Foreskin keratinocyte (primary cell): ENCODE measurements at places on chromosomes 16 and 17. TPM values are rescaled to one million over a fixed set of nuclear protein-coding genes. Genes with fewer than 3 reads are reported as not detected.

GRCh38 chr17:79461041-79461440 lies 149.8 kb downstream of the RBFOX3 start:
- peak; percentile 5 for DNase-seq

DNA sequence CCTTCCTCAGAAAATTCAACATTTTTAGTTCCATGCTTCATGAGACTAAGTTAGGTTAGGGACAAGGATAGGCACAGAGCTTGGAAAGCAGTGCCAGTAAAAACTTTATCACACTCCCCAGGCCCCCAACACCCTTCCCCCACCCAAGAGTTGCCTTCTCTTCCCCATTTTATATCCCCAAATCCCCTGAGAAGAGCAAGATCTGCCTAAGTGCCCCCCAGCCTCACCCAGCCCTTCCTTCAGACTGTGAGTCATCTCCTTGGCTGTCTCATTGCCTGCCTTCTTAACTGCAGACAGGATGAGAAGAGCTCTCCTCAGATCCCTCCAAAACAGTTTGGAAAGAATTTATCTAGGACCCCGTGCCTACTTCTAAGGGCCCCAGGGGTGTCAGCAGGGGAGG lies 55.8 kb downstream of the NEUROD2 start:
- DNase-seq, result no peak

GRCh38 chr16:85902366-85903155 lies 3.6 kb downstream of the IRF8 start:
- DNase-seq, result no peak

GRCh38 chr17:60602385-60602742 lies 2.4 kb downstream of the PPM1D start:
- DNase-seq, result no peak

CTRL gene
- polyA plus RNA-seq, result 0.60 and 0.62 TPM in 2 replicates

GRCh38 chr17:7557147-7557764 lies 1.3 kb upstream of the TNFSF13 start:
- DNase-seq, result no peak

DNA sequence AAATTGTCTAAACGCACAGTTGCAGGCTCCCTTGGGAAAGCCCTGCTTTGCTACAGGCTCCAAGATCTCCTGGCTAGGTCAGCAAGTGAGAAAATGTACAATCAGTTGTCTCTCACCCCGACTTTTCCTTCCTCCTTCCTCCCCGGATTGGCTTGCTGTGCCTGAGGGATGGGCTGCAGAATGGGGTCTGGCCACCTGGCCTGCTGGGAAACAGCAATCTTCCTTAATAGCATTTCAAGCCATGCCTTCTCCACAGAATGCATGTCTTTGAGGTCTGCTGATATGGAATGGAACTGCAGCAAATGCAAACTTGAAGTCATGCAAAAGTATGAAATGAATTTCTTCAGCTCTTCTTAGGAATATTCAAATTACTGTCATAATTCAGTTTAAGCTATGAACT lies 42.9 kb upstream of the SLFN13 start:
- DNase-seq, result no peak

DNA sequence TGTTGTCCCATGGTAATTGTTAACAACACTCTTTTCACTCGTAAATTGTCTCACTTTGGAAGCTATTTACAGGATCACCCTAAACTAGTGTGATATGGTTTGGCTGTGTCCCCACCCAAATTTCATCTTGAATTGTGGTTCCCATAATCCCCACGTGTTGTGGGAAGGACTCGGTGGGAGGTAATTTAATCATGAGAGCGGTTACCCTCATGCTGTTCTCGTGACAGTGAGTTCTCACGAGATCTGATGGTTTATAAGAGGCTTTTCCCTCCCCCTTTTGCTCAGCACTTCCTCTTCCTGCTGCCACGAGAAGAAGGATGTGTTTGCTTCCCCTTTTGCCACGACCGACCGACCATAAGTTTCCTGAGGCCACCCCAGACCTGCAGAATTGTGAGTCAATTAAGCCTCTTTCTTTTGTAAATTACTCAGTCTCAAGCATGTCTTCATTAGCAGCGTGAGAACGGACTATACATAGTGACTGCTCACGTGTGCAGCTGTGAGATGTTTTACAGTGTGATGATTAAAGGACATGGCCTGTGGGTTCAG lies 34.4 kb downstream of the DNAH3 start:
- DNase-seq, result no peak

PRDM7 gene
- not detected in 2 replicates for polyA plus RNA-seq

VTN gene
- polyA plus RNA-seq, result 0.03 TPM in 1 of 2 replicates, not detected in the other

DNA sequence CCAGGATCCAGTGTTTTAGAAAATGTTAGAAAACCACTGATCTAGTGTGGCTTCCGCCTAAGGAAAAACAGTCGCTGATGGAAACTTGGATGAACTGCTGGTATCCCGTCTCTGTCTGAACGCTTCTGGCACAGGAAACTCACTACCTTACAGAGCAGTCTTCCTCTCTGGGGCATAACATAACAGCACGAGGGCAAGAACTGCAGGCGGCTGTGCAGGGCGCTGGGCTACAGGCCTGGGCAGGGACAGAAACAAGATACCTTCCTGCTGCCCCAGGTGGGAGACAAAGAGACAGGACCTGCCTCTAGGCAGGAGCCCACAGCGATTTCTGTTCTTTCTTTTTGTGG lies 10.5 kb downstream of the MXRA7 start:
- no peak for DNase-seq

WFDC1 gene
- not detected in 2 replicates for polyA plus RNA-seq

GRCh38 chr17:76572201-76572910 lies 13.3 kb downstream of the ST6GALNAC2 start:
- no peak for DNase-seq

GRCh38 chr17:69176457-69176795 lies 34.7 kb upstream of the ABCA6 start:
- no peak for DNase-seq

SEZ6L2 gene
- polyA plus RNA-seq, result 2.4 and 2.7 TPM in 2 replicates

CHRNE gene
- polyA plus RNA-seq, result 0.04 and 0.06 TPM in 2 replicates

DNA sequence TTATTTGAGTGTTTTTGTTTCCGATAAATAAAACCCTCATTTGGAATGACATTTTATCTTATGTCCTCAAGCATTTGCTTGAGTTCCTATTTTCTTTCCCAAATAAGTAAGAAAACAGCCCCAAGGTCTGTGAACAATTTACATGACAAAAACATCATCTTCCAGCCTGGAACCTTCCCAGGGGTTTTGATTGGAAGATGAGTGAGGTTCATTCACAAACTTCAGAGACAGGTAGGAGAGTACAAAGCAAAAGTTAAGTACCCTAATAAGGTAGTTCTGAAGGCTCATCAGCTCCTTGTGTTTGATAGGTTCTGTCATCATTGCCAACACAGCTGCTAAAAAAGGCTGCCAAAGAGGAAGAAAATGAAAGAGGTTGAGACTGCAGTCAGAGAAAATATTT lies 772.8 kb downstream of the CDH8 start:
- no peak for DNase-seq

COL1A1 gene
- 2.2 and 2.7 TPM in 2 replicates for polyA plus RNA-seq

DNA sequence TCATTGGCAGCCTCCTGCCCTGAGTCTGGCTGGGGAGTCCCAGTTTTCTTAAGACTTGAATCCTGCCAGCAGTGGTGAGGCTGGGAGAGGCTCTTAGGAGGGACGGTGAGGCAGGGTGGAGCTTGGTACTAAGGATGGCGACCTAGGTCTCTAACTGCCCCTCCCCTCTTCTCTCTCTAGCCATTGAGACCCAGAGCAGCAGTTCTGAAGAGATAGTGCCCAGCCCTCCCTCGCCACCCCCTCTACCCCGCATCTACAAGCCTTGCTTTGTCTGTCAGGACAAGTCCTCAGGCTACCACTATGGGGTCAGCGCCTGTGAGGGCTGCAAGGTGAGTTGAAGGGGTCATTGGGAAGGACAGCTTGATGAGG lies 16.4 kb downstream of the GJD3 start:
- DNase-seq, result no peak

DNA sequence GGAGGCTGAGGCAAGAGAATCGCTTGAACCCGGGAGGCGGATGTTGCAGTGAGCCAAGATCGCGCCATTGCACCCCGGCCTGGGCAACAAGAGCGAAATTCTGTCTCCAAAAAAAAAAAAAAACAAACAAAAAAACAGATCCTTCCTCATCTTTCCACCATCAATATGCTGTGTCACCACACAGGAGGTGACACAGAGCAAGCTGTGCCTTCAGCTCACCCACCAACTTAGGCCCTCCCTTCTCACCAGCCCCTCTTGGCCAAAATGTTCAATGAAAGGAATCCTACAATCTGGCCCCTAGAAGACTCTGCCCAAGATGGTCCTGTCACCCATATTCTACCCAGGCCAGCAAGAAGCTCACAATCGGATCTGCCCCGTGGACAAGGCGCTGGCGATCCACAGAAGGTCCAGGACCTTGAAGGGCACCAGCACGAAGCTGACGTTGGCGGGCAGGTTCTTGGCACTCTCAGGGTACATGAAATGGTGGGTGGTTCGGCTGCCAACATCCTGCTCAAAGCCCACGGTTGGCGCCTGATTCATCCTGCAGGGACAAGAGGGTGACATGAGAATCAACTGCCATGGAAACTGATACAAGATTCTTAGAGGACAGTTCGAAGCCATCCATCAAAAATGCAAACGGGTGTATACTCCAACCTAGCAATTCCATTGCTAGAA lies 41.4 kb downstream of the DDX19A start:
- DNase-seq, result no peak

SLC5A10 gene
- 0.06 TPM in 1 of 2 replicates, not detected in the other for polyA plus RNA-seq
